ENCODE measurements at places on chromosomes 7 and 10.

GRCh38 chr10:127982601-127983000 lies 75.7 kb downstream of the PTPRE start:
- no peak for DNase-seq

DNA sequence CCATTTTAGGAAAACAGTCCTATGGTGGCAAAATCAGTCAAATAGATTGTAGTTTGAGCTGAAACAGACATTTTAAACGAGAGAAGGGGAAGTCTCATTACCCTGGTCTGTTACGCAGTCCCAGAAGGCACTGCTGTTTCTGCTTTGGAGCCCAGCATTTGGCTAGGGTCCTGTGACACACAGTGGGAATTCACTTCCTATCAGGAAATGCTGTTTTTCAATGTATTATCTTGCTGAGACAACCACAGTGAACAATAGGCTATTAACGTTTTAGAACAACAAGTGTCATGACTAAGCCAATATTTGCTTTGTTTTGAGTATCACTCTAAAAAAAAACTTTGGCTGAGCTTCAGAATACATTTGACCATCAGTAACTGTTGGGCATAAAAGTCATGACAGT lies 74.1 kb downstream of the ADD3 start:
- DNase-seq = no peak

DNA sequence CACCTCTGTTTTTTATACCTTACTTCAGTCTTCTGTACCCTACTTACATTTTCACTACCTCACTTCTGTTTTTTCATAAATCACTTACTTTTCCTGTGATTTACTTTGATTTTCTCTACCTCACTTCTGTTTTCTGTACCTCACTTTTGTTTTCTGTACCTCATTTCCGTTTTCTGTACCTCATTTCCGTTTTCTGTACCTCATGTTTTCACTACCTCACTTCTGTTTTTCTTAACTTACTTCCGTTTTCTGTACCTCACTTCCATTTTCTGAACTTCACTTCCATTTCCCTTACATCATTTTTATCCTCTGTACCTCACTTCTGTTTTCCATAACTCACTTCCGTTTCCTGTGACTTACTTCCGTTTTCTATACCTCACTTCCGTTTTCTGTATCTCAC lies 492.0 kb upstream of the AKR1E2 start:
- no peak for DNase-seq

- no peak for DNase-seq
Measured at GRCh38 chr7:125563964-125564529, 634.4 kb upstream of the POT1 start.

- DNase-seq = no peak
Measured at GRCh38 chr7:139972029-139972428, 90.7 kb downstream of the PARP12 start.

DNA sequence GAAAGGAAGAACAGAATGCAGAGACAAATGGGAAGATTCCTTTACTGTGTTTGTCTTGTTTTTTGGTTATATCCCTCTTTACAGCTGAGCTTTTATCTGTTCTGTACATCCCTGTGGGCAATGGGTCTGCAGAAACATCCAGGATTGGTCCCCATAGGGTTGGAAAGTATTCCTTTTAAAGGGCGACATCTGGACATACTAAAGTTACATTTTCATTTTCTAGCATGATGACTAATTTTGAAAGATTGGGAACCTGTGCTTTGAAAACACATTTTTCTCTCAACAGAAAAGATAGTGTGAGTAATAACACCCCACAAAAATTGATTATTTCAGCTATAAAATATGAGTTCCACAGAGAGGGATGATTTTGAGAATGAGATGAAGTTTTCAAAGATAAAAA lies 435.8 kb downstream of the GPAM start:
- no peak for DNase-seq

DNA sequence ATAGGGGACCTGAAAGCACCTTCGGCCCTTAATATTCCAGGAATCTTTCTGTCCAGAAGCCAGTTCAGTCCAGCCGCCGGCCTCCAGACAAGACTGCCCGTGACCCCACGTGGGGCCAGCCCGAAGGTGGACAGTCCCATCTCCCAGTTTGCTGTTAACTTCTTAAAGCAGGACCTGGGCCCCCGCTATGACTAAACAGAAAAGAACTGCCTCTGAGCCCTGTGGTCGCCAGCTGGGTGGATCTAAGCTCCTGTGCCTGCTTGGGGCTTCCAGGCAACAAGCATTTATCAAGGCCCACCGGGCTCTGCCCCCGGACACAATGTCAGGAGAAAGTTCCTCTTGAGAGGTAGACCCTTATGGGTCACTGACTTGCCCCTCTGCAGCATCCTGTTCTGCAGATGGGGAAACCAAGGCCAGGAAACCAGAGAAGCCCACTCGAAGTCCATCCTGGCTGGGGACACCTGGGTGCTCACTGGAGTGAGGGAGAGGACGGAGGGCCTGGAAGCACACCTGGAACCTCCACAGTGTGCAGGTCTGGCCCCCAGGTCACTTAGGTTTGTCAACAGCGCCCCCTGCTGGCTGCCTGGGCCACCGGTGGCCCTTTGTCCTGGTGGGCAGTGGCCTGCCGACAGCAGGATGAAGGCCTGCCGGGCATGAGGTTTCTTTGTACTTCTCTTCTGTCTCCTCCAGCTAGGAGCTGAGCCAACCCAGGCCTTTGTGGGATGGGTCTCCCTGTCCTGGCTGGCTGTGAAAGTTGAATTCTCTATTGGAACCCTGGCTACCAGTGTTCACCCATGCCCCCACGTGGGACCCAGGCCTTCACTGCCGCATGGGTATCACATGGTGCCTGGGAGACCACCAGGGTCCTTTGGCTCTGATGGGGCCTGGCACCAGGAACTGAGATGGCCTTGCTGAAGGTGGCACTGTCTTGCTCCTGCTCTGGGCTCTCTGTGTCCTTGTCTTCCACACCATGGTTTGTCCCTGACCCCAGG lies 128.0 kb downstream of the ZMIZ1 start:
- DNase-seq = peak; percentile 61

GRCh38 chr10:6045314-6045848 lies 16.8 kb downstream of the IL2RA start:
- peak; percentile 45 for DNase-seq

- DNase-seq = no peak
Measured at GRCh38 chr7:149220534-149220933, 18.9 kb upstream of the ZNF212 start.

- DNase-seq = no peak
Measured at GRCh38 chr7:150568714-150569113, 1.5 kb downstream of the GIMAP4 start.

DNA sequence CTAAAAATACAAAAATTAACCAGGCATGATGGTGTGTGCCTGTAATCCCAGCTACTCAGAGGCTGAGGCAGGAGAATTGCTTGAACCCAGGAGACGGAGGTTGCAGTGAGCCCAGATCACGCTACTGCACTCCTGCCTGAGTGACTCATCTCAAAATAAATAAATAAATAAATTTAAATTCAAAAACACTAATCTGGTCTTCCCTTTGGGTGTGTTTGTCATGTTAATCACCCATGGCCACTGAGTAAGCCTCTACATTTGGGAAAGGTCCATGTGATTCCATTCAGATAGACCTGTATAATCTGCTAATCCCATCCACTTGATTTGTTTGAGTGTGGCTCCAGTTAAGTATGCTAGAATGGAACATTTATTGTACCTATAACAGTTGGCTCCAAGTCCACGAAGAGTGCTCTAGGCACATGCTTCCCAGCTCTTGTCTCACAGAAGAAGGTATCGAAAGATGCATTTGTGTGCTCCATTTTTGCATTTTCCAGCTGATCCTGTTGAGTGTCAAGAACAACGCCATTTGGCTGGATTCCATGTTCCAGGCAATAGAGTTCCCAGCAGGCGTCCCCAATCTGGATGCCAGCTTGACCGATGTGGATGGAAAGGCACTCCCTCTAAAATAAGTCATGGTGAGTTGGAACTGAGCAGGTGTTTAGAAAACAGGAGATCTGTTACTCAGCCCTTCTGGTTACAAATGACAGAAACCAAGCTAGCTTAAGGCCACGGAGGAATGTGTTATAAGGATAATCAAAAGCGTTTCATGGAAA lies 4.0 kb downstream of the TUBAL3 start:
- DNase-seq = no peak

- DNase-seq = no peak
Measured at GRCh38 chr10:418226-418625, 271.2 kb downstream of the DIP2C start.

GRCh38 chr7:93375603-93376002 lies 143.4 kb downstream of the VPS50 start:
- DNase-seq = no peak
